Naive thymus-derived CD4-positive, alpha-beta T cell (primary cell): ENCODE measurements at places on chromosomes 16 and 17.

- H3K36me3 ChIP-seq, result peaks cover 2% of the 10 kb centered on the region
- no peak overlapping the region for H3K4me3 ChIP-seq
- H3K27me3 ChIP-seq, result no peaks in the 10 kb centered on the region
- H3K27ac ChIP-seq, result no peak overlapping the region
These were observed 19.1 kb upstream of the NETO2 start for GRCh38 chr16:47162670-47163420.

DNA sequence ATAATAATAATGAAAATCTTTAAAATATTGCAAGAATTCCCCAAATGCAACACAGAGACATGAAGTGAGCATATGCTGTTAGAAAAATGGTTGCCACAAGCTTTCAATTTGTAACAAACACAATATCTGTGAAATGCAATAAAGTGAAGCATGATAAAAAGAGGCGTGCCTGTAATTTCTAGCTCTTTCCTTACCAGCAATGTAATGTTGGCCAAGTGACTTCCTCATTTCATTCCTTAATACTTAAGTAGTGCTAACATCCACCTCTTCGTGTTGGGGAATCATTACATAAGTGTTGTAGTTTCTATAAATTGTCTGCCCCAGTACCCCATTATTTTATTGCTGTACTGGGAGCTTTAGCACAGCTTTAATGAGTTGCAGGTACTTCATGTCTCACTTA lies 1192.0 kb upstream of the CDH8 start:
- no peak overlapping the region for H3K27ac ChIP-seq
- H3K4me1 ChIP-seq, result no peaks in the 10 kb centered on the region
- H3K36me3 ChIP-seq, result no peaks in the 10 kb centered on the region
- no peak for DNase-seq

GRCh38 chr16:67719778-67720144 lies 645 bp upstream of the GFOD2 start:
- H3K27me3 ChIP-seq, result no peaks in the 10 kb centered on the region
- peaks cover 10% of the 10 kb centered on the region for H3K36me3 ChIP-seq
- peaks cover 15% of the 10 kb centered on the region for H3K4me1 ChIP-seq
- peak; percentile 31 for DNase-seq
- peak overlapping the region; percentile 95 for H3K4me3 ChIP-seq

GRCh38 chr16:85385463-85386331 lies 227.4 kb upstream of the GSE1 start:
- H3K4me1 ChIP-seq, result no peaks in the 10 kb centered on the region
- DNase-seq, result no peak
- H3K4me3 ChIP-seq, result no peak overlapping the region

DNA sequence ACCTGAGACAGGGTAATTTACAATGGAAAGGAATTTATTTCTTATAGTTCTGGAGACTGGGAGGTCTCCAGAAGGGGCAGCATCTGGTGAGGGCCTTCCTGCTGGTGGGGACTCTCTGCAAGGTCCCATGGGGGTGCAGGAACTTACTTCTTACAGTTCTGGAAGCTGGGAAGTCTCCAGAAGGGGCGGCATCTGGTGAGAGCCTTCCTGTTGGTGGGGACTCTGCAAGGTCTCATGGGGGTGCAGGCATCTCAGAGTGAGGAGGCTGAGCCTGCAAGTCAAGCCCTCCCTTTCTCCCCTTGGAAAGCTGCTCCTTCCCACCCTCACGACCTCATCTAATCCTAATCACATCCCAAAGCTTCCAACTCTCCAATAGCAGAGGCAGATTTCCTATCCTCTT lies 157.4 kb downstream of the FOXL1 start:
- H3K27ac ChIP-seq, result no peak overlapping the region
- DNase-seq, result no peak
- H3K27me3 ChIP-seq, result no peaks in the 10 kb centered on the region
- H3K4me3 ChIP-seq, result no peak overlapping the region

DNA sequence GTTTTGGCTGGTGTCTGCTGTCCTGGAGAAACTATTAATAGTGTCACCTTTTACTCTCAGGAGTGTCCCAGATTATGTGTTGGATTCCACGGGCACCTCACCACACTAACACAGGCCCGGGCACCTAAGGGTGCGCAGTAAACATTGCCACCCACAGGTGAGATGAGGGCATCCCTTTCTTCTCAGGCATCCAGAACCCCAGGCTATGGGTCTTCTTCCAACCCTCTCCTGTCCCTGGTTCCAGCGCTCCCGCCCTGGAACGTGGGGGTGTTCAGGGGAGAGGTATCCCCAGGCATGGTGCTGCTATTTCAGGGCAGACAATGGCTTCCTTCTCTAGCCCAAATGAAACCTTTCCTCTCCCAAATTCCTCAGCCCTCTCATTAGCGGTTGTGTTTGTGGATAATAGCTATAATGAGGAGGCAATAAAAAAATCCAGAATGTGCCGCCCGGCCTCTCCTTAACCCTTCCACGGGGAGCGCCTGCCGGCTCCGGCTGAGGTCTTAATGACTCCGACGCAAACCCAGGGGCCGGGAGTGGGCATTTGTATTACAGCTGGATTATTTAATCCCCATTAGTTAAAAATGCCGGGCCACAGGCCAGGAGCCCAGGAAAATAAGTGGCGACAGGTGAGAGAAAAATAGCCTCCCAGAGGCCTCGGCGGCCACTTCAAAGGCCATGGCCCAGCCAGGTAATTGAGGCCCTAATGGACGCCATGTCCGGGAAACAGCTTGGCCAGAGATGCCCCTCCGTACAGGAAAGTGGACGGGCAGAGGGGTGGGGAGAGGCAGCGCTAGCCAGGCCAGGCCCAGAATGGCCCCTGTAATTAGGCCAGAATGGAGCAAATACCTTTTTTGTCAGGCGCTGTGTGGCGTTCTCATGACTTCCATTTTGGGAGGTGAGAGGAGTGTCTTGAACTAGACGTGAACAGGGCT lies 102.8 kb downstream of the IRX5 start:
- no peaks in the 10 kb centered on the region for H3K36me3 ChIP-seq
- no peak for DNase-seq
- H3K27ac ChIP-seq, result no peak overlapping the region
- H3K4me1 ChIP-seq, result no peaks in the 10 kb centered on the region

DNA sequence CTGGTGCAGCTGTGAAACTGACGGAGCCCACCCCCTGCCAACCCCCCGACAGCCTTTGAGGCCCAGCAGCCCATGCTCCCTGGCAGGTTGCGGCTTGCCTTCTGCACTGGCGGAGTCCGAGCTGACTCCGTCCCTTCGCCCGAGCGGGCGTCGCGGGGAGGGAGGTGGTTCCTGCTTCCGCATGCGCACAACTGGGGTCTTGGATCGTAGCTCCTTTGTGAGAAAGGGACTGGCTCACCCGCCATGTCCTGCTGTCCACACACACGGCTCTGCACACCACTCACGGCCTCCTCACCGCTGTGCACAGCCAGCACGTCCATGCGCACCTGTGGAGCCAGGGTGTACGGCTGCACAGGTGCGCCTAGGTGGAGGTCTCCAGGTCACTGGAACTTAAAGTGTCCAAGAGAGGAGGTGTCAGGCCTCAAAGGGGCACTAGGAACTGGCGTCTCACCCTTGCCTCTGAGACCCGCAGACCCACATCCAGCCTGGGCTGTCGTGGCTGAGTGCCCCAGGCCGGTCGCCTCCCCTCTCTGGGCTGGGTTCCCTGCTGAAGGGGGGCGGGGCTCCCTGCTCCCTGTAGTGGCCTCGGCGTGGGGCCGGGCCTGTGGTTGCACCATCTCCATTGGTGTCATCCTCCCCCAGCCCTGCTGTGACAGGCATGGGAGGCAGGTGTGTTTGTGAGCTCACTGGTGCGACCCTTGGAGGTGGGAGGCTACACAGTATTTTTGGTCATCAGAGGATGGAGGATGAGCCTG lies 45.3 kb downstream of the JPH3 start:
- no peak for DNase-seq
- H3K27me3 ChIP-seq, result no peaks in the 10 kb centered on the region
- no peaks in the 10 kb centered on the region for H3K4me1 ChIP-seq
- H3K4me3 ChIP-seq, result no peak overlapping the region

DNA sequence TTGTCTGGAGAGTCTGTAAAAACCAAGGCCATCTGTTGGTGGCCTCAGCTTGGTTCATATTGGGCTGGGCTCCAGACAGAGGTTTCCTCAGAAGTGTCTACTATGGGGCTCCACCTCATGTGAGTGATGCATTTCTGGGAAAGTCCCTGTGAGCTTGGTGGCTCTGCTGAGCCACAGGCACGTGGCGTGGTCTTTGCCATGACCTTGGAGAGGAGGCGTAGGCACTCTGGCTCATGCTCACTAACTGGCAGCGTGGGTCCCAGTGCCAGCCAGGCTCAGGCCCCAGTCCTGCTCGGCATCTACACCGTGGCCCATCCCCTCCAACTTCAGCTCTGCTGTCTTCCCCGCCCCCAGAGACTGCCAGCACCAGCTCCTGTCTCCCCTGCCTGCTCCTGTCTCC lies 10.7 kb upstream of the SMTNL2 start:
- H3K27ac ChIP-seq, result no peak overlapping the region
- H3K4me3 ChIP-seq, result no peak overlapping the region
- H3K27me3 ChIP-seq, result no peaks in the 10 kb centered on the region
- no peaks in the 10 kb centered on the region for H3K4me1 ChIP-seq

DNA sequence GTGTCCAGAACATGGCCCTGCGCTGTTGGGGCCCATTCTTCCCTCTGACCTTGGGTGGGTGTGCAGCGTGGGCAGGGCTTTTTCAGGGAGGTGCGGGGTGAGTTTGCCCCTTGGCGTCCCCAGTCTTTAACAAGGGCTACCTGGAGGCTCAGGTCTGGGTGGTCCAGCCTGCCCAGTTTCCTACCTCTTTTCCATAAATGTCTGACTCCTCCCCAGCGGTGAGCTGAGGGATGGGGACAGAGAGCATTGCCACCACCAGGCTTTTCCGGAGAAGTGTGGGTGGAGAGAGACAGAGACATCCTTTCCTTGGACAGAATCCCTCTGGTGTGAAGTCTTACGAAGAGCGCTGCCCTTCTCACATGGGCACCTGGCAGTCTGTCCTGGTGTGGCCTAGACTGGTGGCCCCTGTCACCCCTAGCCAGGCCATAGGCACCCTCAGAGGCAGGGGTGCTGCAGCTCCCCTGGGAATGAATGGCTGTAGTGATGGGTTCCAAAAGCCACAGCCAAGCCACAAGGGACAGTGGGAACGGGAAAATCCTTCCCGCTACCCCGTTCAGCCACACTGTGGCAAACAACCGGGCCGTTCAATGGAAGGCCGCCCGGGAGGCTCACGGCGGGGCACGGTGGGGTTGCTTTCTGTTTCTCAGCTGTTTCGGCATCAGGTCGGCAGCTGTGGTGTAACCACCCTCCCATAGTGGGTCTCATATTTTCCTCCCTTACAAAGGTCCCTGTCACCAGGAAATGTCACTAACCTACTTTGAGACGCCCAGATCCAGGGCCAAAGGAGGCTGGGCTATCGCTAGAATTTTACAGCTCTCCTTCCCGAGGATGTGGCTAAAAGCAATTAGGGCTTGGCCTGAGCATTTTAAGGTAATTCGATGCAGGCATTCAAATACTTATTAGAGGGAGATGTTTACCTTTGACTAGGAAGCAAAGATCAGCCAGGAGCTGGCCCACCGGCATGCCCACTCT lies 61.9 kb upstream of the GSE1 start:
- no peaks in the 10 kb centered on the region for H3K36me3 ChIP-seq
- H3K27ac ChIP-seq, result no peak overlapping the region
- H3K4me1 ChIP-seq, result no peaks in the 10 kb centered on the region
- H3K4me3 ChIP-seq, result no peak overlapping the region

- DNase-seq, result no peak
- no peaks in the 10 kb centered on the region for H3K36me3 ChIP-seq
- peaks cover 16% of the 10 kb centered on the region for H3K27me3 ChIP-seq
- H3K27ac ChIP-seq, result no peak within 1 kb of the TSS
- H3K4me1 ChIP-seq, result peaks cover 20% of the 10 kb centered on the region
These were observed at the start of gene VMO1 for GRCh38 chr17:4786106-4786511. Gene VMO1, minus strand, starts transcription at chr17:4786364. Its CDS starts 12 bp downstream, at chr17:4786352.

GRCh38 chr17:59456428-59456827 lies 109.0 kb upstream of the DHX40 start:
- H3K4me3 ChIP-seq, result no peak overlapping the region
- no peaks in the 10 kb centered on the region for H3K27me3 ChIP-seq
- H3K4me1 ChIP-seq, result no peaks in the 10 kb centered on the region
- no peak overlapping the region for H3K27ac ChIP-seq
- no peak for DNase-seq
- H3K36me3 ChIP-seq, result no peaks in the 10 kb centered on the region

GRCh38 chr16:17526956-17527937 lies 56.5 kb upstream of the XYLT1 start:
- H3K4me3 ChIP-seq, result no peak overlapping the region
- H3K27me3 ChIP-seq, result no peaks in the 10 kb centered on the region
- H3K36me3 ChIP-seq, result no peaks in the 10 kb centered on the region

GRCh38 chr16:79605999-79606398 lies 5.5 kb upstream of the MAF start:
- peaks cover 4% of the 10 kb centered on the region for H3K4me1 ChIP-seq
- no peaks in the 10 kb centered on the region for H3K36me3 ChIP-seq
- H3K27ac ChIP-seq, result no peak overlapping the region
- DNase-seq, result no peak
- no peaks in the 10 kb centered on the region for H3K27me3 ChIP-seq

DNA sequence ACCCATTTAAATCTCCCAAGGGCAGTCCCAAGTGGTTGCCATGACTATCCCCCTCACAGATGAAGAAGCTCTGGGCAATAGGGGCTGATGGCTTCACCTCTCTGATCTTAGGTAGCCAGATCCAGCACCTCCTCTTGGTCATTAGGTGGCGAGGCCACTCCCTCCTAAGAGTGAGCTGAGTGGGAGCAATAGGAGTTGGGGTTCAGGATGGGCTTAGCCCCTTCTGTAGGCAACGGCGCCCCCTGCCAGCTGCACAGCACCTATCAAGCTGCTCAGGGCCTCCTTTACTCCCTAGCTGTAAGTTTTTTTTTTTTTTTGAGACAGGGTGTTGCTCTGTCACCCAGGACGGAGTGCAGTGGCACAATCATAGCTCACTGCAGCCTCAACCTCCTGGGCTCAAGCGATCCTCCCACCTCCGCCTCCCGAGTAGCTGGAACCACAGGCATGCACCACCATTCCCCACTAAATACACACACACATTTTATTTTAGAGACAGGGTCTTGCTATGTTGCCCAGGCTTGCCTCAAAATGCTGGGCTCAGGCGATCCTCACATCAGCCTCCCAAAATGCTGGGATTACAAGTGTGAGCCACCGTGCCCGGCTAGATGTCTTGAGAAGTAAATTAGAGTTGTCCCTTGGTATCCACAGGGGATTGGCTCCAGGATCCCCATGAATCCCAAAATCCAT lies 3.5 kb upstream of the RRAD start:
- peak; percentile 54 for DNase-seq
- H3K36me3 ChIP-seq, result no peaks in the 10 kb centered on the region
- peaks cover 12% of the 10 kb centered on the region for H3K27me3 ChIP-seq
- no peak overlapping the region for H3K27ac ChIP-seq
- peaks cover 21% of the 10 kb centered on the region for H3K4me1 ChIP-seq

GRCh38 chr16:66953462-66954096 lies 7.5 kb upstream of the CES3 start:
- H3K27me3 ChIP-seq, result no peaks in the 10 kb centered on the region
- no peaks in the 10 kb centered on the region for H3K36me3 ChIP-seq
- H3K4me1 ChIP-seq, result no peaks in the 10 kb centered on the region

GRCh38 chr17:9132944-9133610 lies 111.8 kb downstream of the NTN1 start:
- no peak for DNase-seq
- no peak overlapping the region for H3K27ac ChIP-seq
- H3K36me3 ChIP-seq, result no peaks in the 10 kb centered on the region

GRCh38 chr16:17544785-17545184 lies 74.0 kb upstream of the XYLT1 start:
- DNase-seq, result no peak
- no peaks in the 10 kb centered on the region for H3K36me3 ChIP-seq
- no peak overlapping the region for H3K27ac ChIP-seq
- no peak overlapping the region for H3K4me3 ChIP-seq
- H3K27me3 ChIP-seq, result no peaks in the 10 kb centered on the region

GRCh38 chr17:27747462-27748359 lies 52.6 kb downstream of the NOS2 start:
- no peaks in the 10 kb centered on the region for H3K36me3 ChIP-seq
- no peak for DNase-seq
- no peaks in the 10 kb centered on the region for H3K27me3 ChIP-seq
